ENCODE measurements at places on chromosomes 4 and X.

DNA sequence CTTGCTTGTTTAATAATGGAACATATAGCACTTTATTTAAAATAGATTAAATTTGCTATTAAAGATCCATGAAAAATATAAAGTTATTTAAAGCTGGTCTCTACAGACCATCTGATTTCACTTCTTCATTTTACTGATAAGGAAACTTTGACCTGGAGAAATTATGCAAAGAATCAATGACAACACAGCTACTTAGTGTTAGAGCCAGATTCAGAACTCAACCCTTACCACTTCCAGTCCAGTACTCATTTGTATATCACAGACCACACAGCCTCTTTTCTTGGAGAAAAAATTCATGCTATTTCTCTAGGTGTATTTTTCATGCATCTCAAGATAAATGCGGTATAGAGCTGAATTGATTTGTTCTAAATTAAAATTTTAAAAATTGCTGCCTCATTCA, 34.0 kb downstream of the WDFY3 start:
- no peak for DNase-seq

DNA sequence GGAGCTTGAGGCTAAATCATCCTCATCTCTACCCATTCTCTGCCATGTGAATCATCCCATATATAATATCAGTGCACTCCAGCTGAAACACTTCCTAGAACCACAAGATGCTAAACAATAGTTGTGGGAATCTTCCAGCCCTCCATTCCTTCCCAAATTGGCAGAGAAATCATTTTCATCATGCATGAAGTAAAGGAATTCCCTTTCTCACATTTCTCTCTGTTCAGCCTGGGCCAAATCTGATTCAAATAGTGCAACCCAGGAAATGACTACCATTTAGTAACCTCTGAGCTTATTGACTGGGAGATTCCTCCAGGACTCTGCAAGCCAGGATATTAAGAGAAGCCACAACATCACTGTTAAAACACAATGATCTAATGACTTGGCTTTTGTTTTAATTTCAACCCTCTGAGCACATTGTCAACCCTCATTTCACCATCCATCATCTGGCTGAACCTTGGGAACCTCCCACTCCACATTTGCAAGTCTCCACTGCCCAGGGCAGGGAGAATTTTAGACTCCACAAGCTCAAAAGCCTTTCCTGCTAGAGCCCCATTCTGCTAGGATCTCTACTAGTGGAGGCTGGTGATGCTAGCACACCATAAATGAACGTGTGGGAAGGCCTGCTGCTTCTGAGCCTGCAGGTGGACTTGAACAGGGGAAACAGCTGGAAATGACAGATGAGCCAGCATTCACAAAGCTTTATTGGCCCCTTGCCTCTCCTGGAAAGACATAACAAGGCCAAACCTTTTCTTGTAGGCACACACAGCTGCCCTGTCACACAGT, 133.9 kb downstream of the TET2 start:
- no peak for DNase-seq

- DNase-seq: no peak
Observed at GRCh38 chr4:78543424-78544125, 8.0 kb upstream of the ANXA3 start.

GRCh38 chr4:88674565-88674964, 23.1 kb downstream of the NAP1L5 start:
- no peak for DNase-seq

- no peak for DNase-seq
Observed at GRCh38 chr4:92128676-92129075, 175.1 kb upstream of the GRID2 start.

- DNase-seq: no peak
Observed at GRCh38 chrX:23726191-23726590, 16.9 kb downstream of the ACOT9 start.

- peak; percentile 78 for DNase-seq
Observed at GRCh38 chr4:156968479-156968984, 3.1 kb downstream of the PDGFC start.

- no peak for DNase-seq
Observed at GRCh38 chrX:45697591-45697990, 496.9 kb upstream of the DIPK2B start.

DNA sequence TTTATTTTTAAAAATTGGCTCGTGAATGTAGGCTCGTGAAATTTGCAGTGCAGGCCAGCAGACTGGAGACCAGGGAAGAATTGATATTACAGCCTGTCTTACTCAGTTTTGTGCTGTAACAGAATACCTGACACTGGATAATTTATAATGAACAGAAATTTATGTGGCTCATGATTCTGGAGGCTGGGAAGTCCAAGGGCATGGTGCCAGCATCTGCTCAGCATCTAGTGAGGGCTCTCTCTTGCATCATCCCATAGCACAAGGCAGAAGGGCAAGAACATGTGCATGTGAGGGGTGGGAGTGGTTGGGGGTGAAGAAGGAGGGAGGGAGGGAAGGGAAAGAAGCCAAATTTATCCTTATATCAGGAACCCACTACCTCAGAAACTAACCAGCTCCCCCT, 13.7 kb upstream of the CLTRN start:
- DNase-seq: no peak

DNA sequence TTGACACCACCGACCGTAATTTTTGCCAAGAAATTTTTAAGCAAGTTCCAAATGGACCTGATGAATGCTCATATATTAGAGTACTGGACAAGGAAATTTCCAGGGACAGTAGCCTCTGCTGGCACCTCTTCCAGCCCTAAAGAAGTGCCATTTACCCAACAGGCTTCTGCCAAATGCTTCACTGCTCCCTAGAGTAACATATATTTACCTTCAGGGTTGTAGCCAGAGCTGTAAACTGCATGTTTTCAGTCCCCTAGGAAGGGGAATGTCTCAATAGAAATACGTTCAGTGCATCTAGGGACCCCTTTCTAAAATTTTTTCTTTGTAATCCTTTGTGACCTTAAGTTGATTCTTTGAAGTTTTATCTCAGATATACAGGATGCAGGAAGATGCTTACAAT, 143.1 kb upstream of the SMAD1 start:
- DNase-seq: no peak

- DNase-seq: no peak
Observed at GRCh38 chrX:81348388-81348787, 146.5 kb downstream of the SH3BGRL start.

GRCh38 chrX:139892512-139892911, 40.3 kb downstream of the ATP11C start:
- DNase-seq: no peak

- no peak for DNase-seq
Observed at GRCh38 chr4:2696423-2696822, 59.7 kb downstream of the TNIP2 start.

- peak; percentile 75 for DNase-seq
Observed at GRCh38 chr4:145936142-145936996, 2.3 kb downstream of the ZNF827 start.

GRCh38 chr4:126906466-126906865, 726.3 kb upstream of the INTU start:
- no peak for DNase-seq

- DNase-seq: no peak
Observed at GRCh38 chr4:157246964-157247363, 26.4 kb downstream of the GRIA2 start.

- DNase-seq: no peak
Observed at GRCh38 chrX:147962476-147962875, 18.7 kb upstream of the FMR1NB start.

DNA sequence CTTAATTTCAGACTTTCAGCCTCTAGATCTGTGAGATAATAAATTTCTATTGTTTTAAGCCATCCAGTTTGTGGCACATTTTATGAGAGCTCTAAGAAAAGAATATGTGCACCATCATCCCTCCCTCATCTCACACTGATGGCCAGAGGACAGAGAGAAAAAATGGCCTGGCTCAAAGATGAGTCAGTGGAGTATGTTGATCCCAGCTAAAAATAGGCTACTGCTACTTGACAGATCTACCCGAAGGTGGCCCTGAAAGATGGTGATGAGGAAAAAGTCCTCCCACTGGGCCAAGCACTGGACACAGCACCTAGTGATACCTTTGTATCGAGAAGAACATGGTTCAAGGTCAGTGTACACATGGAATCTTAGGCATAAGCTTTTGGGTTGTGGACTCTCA, 38.2 kb upstream of the DCTD start:
- no peak for DNase-seq

GRCh38 chr4:7075962-7076695, 8.3 kb upstream of the GRPEL1 start:
- no peak for DNase-seq

DNA sequence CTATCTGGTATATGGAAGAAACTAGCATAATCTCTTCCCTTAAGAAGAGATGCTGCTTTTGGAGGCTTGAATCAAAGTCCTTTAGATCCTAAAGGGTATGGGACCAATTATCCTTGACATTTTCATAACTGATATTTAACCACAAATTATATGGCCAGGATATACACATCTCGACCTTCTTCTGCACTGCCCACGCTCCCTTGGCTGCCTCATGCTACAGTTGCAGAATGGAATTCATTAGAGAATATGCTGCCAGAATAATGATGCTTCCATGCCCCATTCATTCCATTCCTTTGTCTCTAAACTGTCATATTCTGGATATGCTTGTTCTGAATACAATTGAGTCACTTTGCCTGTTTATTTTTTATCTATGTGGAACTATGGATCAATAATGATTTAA, 157.1 kb upstream of the PACRGL start:
- no peak for DNase-seq

GRCh38 chr4:60657807-60658206, 542.3 kb upstream of the ADGRL3 start:
- no peak for DNase-seq

GRCh38 chrX:97267396-97268181, 383.9 kb downstream of the RPA4 start:
- no peak for DNase-seq

DNA sequence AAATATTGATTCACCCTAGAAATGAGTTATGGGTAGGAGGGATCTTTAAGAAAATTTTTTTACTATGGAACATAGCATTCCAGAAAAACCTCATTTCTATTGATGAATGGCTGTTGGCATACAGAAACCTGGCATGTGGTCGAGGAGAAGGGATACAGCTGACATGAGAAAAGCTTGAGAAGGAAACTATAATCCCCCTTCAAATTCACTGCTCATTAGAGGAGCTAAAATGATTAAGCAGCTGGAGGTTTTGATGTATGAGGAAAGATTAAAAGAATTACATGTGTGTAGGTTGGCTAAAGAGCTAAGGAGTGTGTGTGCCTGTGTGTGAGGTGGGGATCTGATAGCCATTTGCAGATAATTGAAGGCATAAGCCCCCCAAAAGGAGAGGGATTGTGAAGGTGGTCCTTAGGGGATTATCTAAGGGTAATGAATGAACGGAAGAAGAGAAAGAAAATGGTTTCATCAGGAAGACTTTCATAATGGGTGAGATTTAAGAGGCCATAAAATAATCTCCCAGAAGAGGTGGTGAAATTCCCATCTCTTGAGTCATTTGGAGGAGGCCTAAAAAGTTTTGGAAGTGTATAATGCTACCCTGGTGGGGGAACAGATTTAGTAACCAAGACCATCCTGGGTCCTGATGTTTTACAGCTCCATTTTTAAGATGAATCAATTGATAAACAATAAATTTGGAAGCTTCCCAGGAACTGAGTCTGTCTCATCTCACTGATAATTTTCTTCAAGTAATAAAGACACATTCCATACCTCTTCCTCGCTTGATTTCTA, 272.0 kb upstream of the HAND2 start:
- no peak for DNase-seq

GRCh38 chr4:59612235-59612634, 1587.9 kb upstream of the ADGRL3 start:
- no peak for DNase-seq

DNA sequence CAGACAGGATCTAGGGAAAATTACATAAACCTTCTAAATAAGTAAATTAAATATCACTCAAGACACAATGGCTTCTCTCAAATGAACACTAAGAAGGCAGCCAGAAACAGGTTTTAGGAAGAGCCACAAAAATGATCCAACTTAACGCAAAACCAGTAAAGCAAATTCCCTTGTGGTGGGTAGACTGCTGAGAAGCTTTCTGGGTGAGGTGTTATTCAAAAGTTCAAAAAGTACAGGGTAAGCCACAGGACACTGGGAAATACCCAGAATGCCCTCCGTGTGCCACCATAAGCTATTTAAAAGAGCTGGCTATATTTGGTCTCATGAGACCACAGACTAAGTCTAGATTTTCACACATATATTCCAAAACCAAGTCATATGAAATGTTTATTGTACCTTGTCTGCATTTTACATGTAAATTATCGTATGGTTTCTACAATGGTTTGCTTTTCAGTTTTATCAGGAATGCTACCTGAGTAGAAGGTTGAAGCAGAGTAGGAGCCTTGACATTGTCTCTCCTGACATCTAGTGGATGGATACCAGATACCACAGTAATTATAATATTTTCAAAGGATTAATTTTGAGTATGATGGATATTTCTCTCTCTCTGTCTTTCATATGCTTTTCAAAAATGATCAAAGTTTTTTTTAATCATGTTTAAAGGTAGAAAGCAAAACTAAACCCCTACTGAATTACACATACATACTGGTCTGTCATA, 109.3 kb upstream of the KLHL13 start:
- DNase-seq: no peak

- no peak for DNase-seq
Observed at GRCh38 chrX:35842674-35843073, 44.5 kb downstream of the MAGEB16 start.

- no peak for DNase-seq
Observed at GRCh38 chr4:81130569-81130968, 84.5 kb downstream of the PRKG2 start.

DNA sequence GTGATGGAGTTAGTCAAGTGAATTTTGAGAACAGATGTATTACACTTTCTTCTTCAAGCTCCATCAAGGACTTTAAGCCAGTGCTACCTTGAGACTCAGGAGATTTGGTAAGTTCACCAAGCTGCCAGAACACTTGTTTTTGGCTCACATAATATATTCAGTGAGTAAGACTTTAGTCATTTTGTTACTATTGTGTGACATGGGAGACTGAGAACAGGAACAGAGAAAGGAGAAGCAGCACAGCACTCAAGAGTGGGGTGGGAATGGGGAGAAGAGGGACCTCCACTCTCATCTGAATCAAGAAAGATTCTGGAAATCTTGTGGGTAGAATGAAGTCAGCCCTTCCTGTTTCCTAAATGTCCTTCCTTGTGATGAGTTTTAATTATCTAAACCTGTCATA, 87.3 kb upstream of the TET2 start:
- no peak for DNase-seq

GRCh38 chr4:61442936-61443335, 242.8 kb downstream of the ADGRL3 start:
- DNase-seq: no peak

GRCh38 chr4:40206426-40206825, 9.6 kb downstream of the RHOH start:
- no peak for DNase-seq

- DNase-seq: no peak
Observed at GRCh38 chrX:112851806-112852205, 11.2 kb upstream of the AMOT start.

DNA sequence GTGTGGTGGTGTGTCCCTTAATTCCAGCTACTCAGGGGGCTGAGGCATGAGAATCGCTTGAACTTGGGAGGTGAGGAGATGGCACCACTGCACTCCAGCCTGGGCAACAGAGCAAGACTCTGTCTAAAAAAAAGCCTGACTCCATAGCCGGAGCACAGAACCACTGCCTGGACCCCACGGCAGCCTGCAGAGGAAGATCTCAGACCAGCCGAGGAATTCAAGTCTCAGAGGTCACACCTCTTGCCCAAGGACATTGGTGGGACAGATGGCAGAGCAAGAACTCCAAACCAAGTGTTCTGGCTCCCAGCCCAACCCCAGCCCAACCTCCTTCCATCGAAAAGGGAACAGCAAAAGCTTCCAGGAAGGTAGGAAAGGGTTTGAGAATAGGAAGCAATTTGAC, 70.8 kb downstream of the SMIM20 start:
- no peak for DNase-seq

GRCh38 chrX:21469071-21469470, 94.9 kb downstream of the CNKSR2 start:
- no peak for DNase-seq
